Esophagus squamous epithelium (tissue), 5 donors: ENCODE measurements at places on chromosomes 3 and 15. TPM values are rescaled to one million over a fixed set of nuclear protein-coding genes. Genes with fewer than 3 reads are reported as not detected.

- no peak overlapping the region for H3K27ac ChIP-seq
- no peak for DNase-seq
- peak overlapping the region; percentile 73 for H3K4me3 ChIP-seq
- no peaks in the 10 kb centered on the region for H3K27me3 ChIP-seq
Measured at GRCh38 chr15:80403712-80404056, 498 bp upstream of the ARNT2 start.

Gene THOC7
- total RNA-seq: 83.0 TPM

DNA sequence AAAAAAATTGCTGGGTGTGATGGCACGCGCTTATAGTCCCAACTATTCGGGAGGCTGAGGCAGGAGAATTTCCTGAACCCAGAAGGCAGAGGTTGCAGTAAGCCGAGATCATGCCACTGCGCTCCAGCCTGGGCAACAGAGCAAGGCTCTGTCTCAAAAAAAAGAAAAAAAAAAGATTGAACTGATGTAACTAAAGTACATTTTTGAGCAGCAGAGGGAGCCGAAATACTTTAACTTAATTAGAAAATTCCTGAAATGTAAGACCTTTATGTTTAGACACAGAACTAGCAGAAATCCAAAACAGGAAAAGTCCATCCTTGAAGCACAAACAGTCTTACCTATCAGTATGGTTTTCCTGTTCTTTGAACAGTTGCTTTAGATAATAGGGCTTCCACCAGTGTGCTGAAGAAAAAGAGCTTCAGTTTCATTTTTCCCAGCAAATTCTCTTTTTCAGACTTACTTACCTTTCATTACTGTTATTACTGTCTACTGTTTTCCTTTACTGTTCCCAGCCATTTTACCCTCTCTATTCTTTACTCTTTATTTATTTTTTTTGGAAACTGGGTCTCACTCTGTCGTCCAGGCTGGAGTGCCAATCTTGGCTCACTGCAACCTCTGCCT lies 33.4 kb upstream of the ZNF609 start:
- peaks cover 92% of the 10 kb centered on the region for H3K36me3 ChIP-seq
- no peak for DNase-seq
- H3K4me3 ChIP-seq: no peak overlapping the region
- no peak overlapping the region for H3K27ac ChIP-seq

DNA sequence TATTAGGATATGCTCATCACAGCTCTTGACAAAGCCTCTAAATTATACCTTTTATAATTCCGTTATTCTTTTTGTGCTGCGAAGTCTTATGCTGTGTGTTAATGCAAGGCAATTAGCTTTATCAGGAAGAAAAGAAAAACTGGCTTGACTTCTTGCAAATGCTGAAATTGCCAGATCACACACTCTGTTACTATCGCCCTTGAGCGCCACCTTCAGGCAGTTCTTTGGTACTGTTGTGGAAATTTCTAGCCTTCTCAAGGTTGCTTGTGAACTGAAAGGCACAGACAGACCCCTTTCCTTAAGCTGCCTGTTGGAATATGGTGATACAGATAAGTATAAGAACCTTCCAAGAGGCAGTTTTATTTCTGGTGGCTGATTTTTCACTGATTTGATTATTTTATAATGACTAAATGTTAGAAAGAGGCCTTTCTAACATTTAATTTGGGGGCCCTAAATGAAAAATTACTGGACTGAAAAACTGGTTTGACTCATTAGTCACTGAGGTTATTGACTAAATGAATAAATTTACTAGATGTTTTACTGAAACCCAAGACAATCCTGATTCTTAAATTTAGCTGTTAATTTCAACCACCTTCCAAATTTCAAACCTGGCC lies 126.2 kb upstream of the RASGRP1 start:
- H3K27ac ChIP-seq: no peak overlapping the region
- no peaks in the 10 kb centered on the region for H3K27me3 ChIP-seq
- no peaks in the 10 kb centered on the region for H3K4me1 ChIP-seq
- no peak overlapping the region for H3K4me3 ChIP-seq
- DNase-seq: no peak

GRCh38 chr3:32510075-32510724 lies 7.5 kb upstream of the CMTM6 start:
- H3K27me3 ChIP-seq: no peaks in the 10 kb centered on the region
- H3K4me1 ChIP-seq: no peaks in the 10 kb centered on the region
- no peak overlapping the region for H3K4me3 ChIP-seq

Gene KBTBD13
- total RNA-seq: not detected
